ENCODE measurements at places on chromosomes 6 and 20.

GRCh38 chr20:63036291-63036690, 29.5 kb upstream of the BHLHE23 start:
- DNase-seq, result no peak

DNA sequence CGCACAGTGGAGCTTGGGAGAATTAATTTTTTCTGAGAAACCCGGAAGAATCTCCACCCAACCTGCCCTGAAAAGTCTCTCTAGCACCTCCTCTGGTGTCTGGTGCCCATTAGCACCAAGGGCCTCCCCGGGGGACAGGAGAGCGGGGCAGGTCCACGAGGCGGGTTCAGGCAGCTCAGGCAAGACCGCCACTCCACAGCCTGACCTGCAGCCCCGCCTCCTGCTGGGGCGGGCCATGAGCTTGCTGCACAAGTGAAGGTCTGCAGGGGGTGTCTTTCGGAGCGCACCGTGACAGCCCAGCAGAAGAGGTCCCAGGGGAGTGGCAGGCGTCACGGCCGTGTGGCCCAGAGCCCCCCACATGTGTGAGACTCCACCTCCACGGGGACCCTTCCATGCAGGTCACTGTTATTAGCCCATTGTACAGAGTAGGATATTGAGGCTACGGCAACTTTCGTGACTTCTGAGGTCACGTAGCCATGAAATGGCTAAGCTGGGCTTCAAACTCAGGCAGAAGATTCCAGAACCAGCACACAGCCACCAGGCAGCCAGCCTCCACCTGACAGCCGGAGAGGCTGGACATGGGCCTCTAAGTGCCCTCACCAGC, 63.9 kb upstream of the SLCO4A1 start:
- DNase-seq, result no peak

DNA sequence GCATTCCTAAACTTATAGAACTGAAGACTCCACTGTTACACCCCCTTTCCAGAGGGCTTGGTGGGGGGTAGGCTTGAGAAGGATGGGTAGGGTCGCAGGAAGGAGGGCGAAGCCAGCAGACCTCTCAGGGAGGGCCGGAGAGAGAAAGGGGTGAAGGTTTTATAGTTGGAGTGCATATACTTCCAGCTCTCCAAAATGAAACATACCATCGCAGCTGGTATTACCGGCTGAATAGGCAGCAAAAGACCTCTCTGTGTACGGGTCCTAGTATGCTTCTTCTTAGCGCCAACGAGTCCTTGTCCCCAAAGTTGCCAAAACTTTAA, 1.0 kb upstream of the VGLL2 start:
- no peak for DNase-seq

GRCh38 chr6:167984876-167985604, 12.4 kb upstream of the KIF25 start:
- DNase-seq, result no peak

- DNase-seq, result no peak
Observed at GRCh38 chr20:62728781-62729300, 20.2 kb downstream of the NTSR1 start.

- no peak for DNase-seq
Observed at GRCh38 chr6:16402581-16402900, 164.2 kb downstream of the GMPR start.

DNA sequence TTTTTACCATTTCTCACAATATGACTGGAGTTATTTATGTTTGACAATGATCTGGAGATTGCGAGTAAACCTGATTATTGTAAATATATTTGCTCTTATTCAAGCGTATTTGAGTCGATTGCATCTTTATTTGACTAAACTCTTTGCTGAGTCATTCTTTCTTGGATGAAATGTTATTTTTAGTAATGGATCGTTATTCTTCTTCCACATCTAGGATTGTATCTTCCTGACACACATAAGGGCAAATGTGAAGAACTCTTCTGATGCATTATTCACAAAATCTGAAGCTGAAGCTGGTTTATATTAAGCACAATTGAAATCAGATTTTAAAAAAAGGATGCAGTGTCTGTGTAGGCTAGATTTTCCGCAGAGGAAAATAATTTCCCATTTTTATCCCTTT, 68.2 kb downstream of the SEL1L2 start:
- no peak for DNase-seq

DNA sequence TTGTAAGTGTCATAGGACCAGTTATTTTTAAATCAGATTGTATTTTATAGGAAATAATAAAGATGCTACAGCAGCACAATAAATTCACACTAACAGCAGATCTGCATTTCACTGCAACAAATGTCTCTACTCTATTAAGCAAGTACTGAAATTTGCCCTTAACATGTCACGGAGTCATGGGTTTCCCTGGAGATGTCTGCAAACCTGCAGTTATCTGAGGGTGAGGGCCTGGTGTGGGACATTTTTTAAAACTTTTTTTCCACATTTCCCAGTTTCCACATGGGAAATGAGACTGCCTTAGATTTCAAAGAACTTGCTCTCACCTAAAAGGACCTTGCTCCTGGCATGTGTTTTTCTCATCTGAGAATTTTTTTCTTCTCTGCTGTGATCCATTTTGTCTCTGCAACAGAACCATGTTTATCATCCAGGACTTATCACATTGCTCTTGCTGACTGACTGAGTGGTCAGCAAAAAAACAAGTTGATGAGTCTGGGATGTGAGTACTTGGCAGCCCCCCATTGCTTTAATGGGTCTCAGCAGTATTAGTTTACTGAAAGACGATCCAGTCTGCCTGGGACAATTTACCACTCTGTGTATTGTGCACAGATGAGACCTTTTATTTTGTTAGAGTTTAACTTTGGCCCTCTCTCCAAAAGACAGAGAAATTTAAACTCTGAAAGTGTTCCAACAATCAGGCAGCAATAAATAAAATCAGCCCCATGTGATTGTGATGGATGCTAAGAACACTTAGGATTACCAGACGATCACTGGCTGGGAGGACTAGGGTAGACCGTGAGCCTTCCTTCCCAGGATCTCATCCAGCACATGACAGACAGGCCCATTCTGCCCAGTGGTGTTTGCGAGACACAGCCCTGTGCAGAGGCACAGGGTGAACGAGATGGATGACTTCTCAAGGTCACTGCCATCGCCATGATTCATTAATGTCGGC, 268.8 kb downstream of the BTBD9 start:
- no peak for DNase-seq

DNA sequence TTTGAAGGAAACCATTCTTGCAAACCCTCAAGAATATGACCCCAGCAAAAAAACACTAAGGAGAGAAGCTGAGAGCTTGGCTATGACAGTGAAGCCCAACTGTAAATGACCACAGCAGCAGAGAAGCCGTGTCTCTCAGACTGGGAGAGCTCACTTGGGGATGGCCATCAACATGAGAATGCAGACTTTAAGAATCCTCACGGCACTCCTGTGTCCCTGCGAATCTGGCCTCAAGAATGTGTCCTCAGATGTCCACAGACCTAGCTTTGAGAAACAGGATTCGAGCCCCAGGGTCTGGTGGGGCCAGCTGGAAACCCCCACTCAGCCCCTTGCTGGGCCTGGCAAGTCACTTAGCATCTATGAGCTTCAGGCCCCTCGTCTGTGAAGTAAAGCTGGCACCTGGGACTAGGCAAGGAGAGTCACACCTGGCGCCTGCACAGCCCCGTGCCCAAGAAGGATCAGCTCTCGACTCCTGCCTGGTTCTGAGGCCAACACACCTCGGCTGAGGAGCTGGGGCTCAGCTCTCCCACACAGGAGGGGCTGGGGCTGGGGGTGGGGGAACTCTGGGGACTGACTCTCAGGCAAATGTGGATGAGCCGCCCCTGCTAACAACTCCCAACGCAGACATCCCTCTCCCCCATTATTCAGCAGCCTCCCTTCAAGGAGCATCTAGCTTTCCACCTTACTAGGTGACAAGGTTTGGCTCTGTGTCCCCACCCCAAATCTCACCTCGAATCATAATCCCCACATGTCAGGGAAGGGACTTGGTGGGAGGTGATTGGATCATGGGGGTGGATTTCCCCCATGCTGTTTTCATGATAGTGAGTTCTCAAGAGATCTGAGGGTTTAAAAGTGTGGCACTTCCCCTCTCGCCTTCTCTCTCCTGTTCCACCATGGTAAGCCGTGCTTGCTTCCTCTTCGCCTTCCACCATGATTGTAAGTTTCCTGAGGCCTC, 97.7 kb downstream of the GRM4 start:
- DNase-seq, result no peak

DNA sequence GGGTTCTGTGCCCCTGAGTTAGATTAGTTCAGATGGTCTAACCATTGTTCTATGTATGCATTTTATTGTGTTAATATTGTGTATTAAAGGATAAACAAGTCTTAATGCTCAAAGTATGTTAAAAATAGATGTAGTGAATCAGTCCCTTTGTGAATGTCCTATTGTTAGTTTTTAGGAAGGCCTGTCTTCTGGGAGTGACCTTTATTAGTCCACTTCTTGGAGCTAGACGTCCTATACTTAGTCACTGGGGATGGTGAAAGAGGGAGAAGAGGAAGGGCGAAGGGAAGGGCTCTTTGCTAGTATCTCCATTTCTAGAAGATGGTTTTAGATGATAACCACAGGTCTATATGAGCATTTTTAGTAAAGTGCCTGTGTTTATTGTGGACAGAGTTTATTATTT, 12.3 kb upstream of the HMGN4 start:
- no peak for DNase-seq

GRCh38 chr6:68126089-68126749, 508.9 kb upstream of the ADGRB3 start:
- DNase-seq, result no peak

- no peak for DNase-seq
Observed at GRCh38 chr20:56634307-56634706, 5.2 kb downstream of the TFAP2C start.

DNA sequence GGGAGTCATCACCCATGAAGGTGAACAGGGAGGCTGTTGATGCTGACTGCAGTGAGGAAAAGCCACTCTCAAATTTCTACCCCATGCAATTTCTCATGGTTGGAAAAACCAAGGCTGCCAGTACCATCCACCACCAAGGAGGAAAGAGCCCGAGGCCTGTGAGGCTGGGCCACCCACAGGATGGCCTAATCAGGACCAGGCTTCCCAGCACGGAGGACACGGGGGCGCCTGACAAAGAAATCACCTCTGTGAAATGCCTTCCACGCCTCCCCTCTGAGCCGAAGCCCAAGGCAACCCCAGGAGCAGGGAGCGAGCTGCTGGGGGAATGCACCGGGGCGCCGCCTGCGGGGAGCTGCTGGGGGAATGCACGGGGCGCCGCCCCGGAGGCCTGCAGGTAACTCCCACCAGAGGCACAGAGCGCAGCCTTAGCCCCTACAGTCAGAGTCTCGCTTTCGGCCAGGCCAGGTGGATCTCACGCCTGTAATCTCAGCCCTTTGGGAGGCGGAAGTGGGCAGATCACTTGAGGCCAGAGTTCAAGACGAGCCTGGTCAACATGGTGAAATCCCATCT, 26.9 kb downstream of the FOXF2 start:
- no peak for DNase-seq

DNA sequence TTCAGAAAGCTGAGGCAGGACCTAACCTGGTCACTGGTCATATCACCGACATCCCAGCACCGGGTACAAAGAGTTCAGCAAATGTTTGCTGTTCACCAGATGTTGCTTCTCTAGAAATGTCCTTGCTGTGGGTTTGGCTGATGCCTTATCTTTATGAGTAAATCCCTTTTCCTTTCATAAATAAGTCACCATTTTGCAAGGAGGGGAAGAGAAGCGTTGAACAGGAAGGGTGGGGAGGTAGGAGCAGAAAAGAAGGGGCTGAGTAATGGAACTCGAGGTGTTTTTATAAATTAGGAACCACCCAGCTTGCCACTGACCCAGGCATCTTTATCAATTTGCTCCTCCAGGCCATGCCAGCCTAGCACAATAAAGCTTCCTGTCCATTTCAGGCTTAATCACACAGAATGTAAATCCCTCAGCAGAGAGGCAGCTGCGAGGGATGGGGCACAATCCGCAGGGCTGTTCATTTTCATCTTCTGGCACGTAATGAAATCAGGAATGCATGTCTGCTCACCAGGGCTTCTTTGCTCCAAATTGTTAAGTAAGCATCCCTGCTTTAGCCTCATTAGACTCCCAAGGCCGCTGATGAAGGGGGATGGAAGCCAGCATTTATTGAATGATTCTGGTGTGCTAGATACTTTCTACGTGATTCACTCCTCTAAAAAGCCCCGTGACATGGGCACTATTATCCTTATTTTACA, 371.9 kb upstream of the CHD6 start:
- DNase-seq, result no peak

DNA sequence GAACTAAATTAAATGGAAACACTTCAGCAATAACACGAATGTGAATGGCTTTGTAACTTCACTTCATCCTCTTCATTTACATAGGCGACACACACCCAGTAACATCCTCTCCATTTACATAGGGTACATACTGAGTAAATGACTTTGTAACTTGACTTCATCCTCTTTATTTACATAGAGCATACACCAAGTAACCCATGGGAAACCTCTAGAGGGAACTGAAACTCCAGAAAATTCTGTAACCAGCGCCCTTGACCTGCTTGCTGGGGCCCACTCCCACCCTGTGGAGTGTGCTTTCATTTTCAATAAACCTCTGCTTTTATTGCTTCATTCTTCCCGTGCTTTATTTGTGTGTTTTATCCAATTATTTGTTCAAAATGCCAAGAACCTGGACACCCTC, 81.6 kb upstream of the OPRM1 start:
- no peak for DNase-seq

GRCh38 chr20:6501061-6501460, 266.4 kb upstream of the BMP2 start:
- no peak for DNase-seq

GRCh38 chr6:139475241-139475640, 100.8 kb upstream of the CITED2 start:
- no peak for DNase-seq

DNA sequence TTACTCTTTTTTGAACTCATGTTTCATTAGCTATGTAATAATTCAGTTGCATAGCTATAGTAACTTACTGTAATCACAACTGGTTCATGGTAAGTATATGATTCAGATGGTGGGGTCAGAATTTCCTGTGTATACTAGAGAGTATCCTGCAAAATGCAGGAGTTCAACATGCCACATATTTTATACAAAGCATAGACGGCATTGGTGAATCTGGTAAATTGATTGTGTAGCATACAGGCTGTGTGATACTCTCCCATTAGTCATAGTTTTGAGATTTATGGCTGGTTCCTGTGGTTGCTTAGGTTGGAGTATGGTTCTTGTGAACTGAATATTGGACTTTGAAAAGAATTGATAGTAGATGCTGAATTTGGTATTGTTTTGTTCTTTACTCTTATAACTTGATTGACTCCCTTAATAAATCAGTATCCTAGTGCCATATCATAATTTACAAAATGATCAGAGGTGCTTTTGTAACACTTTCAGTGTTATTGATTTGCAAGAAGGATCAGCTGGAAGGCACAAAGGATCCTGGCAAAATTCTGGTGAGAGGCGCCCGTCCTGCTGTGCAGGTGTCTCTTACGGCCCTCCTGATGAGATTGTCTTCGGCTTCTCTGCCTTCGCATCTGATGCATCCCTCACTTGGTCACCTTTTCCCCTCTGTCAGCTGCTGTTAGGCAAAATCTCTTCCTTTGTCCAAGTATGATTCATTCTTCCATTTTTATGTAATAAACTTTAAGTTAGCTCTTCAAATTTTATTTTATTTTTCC, 22.6 kb downstream of the SNX9 start:
- DNase-seq, result no peak

GRCh38 chr20:1335961-1336698, 7.2 kb upstream of the SDCBP2 start:
- DNase-seq, result no peak

GRCh38 chr6:29943053-29943966, 978 bp downstream of the HLA-A start:
- no peak for DNase-seq
